ENCODE measurements at places on chromosomes 6 and 20.

- no peak for DNase-seq
Measured at GRCh38 chr6:110652520-110652919, 162.7 kb downstream of the CDK19 start.

DNA sequence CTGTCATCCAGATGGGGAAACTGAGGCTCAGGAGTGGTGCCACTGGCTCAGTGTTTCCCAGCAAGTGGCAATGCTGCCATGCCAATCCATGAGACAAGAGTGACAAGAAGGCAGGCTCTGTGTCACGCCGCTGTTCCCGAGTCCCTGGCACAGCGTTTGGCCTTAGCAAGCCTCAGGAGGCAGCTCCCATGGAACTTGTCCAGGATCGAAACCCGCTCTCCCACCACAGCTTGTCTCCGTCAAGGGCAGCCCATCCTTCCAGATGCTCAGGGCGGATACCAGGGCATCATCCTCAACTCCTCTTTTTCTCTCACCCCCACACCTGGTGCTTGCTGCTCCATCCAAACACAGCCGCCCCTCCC lies 110.6 kb upstream of the PTPN1 start:
- DNase-seq, result no peak

GRCh38 chr6:153092082-153093013 lies 38.7 kb downstream of the RGS17 start:
- DNase-seq, result no peak

GRCh38 chr6:147856687-147857086 lies 348.2 kb downstream of the SAMD5 start:
- no peak for DNase-seq

DNA sequence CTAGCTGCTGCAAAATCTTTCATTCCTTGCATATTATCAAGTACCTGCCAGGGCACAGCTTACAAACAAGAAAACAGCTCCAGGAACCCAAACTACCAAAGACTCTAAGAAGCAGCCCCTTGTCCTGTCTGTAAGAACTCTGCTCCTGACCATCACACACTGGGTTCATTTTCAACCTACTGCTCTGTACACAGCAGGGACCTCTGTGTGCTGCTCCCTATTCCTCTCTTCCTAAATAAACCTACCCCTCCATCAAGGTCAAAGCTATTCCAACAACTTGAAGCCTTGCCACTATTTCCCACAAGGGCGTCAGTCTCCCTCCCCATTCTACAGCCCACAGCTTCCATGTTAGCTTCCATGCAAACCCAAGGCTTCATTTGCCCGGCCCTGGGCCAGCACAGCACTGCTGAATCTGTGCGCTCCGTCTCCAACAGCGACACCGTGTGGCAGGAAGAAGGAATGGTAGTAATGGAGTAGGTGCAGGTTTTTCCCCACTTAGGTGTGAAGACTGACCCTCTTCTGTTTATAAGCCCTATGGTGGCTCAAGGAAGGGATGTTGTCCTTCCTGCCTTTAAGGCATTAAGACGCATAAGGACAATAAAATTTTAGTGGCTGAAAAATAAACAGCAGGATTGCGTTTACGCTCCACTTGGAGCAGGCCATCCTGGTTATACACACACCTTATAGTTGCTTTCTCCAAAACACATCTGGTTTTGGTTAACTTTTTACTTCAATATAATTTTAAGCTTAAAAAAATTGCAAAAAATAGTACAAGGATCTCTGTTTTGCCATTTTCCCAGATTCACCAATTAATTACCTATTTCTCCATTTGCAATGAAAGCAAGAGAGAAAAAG lies 115.2 kb upstream of the NXT1 start:
- DNase-seq, result peak; percentile 16

GRCh38 chr6:94862112-94862511 lies 715.2 kb upstream of the MANEA start:
- DNase-seq, result no peak
